Heart left ventricle (tissue), 16 donors: ENCODE measurements at places on chromosomes 16 and 17. TPM values are rescaled to one million over a fixed set of nuclear protein-coding genes. Genes with fewer than 3 reads are reported as not detected.

GRCh38 chr17:47810200-47810821 is 11.3 kb downstream of the OSBPL7 start:
- DNase-seq, result no peak

DNA sequence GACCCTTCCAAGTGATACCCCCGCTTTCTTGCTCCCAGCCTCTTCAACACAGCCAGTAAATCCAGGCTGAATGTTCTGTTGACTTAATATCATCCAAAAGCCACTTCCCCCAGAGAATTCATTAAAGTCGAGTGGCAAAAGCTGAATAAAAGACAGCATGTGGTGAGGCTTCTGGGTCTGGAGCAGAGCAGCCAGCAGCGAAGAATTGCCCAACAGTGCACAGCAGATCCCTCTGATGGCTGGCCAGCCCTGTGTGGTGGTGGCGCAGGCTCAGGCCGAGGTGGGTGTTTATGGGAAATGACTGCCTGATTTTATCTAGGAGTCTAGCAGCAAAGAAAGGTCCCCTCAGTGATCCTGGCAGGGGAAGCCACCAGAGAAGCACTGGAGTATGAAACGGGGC is 30.3 kb upstream of the RCVRN start:
- DNase-seq, result peak; percentile 63

GRCh38 chr16:14641926-14642325 is 9.2 kb downstream of the BFAR start:
- DNase-seq, result no peak

GRCh38 chr17:14156689-14157088 is 80.0 kb downstream of the CDRT15 start:
- no peak for DNase-seq

- DNase-seq, result peak; percentile 34
These were observed 16.7 kb downstream of the HSD11B2 start for GRCh38 chr16:67447508-67448076.

- DNase-seq, result no peak
These were observed 56.2 kb upstream of the ELAC2 start for GRCh38 chr17:13074026-13074425.

GRCh38 chr16:57203451-57203850 is 17.3 kb downstream of the RSPRY1 start:
- no peak for DNase-seq

- DNase-seq, result no peak
These were observed 42.4 kb downstream of the AMFR start for GRCh38 chr16:56382901-56383355.

DNA sequence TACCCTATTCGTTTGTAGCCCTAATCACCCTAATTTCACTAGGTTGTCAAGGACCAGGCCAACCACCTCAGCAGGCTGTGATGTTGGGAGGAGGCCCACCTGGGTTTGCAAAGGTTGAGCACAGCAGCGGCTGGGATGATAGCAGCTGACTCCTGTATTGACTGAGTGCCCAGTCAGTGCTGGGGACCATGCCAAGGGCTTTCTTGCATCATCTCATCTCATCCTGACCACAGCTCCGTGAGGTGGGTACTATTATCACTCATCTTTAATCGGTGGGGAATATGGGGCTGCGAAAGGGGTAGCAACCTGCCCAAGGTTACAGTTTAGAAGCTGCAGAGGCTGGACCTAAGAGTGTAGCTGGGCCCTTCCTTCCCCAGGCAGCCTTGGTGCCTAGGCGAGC is 11.7 kb downstream of the ATPAF2 start:
- no peak for DNase-seq

GRCh38 chr17:55585629-55586028 is 74.4 kb upstream of the SMIM36 start:
- DNase-seq, result no peak

DNA sequence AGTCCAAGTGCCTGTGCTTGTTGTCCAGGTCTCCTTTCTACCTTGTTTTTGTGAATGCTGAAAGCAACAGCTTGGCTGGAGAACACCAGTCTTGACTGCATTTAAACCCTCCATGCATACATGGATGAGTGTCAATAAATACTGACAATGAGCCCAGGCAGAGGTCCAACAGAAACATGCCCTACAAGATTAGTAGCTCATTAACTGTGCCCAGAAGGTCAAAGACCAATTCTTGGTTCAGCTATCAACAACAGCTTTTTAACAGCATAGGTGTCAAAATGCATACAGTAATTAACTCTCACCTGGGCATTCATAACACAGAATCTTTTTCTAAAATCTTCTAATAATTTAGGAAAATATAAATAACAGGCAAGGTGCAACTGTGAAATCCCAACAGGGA is 63.2 kb downstream of the N4BP1 start:
- no peak for DNase-seq

DNA sequence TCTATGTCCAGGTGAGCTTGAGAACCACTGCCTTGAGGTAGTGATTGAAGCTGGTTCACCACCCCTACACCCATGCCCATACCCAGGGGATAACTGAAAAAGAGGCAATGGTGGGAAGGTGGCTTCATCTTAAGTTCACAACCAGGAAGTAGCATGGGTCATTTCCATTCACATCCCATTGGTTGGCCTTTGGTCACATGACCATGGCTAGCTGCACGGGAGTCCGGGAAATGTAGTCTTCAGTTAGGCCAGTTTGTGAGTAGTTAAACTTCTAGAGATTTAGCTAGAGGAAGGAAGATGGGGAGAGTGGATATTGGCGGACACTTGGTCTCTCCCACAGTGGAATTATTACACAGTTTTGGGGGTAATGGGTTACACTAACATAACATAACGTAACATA is 92.9 kb downstream of the RGS9 start:
- DNase-seq, result no peak

DNA sequence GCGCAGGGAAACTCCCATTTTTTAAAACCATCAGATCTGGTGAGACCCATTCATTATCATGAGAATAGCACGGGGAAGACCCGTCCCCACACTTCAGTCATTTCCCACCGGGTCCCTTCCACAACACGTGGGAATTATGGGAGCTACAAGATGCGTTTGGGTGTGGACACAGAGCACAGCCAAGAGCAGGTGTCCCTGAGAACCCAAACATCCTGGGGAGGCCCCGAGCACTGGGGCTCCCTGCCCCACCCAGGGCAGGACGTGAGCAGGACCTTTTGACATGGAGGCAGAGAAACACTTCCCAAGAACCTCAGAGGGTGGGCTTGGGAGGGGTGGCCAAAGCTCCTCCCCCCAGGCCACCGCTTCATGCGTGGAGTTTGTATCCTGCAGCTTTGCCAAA is 89.9 kb upstream of the DNAH17 start:
- no peak for DNase-seq

DNA sequence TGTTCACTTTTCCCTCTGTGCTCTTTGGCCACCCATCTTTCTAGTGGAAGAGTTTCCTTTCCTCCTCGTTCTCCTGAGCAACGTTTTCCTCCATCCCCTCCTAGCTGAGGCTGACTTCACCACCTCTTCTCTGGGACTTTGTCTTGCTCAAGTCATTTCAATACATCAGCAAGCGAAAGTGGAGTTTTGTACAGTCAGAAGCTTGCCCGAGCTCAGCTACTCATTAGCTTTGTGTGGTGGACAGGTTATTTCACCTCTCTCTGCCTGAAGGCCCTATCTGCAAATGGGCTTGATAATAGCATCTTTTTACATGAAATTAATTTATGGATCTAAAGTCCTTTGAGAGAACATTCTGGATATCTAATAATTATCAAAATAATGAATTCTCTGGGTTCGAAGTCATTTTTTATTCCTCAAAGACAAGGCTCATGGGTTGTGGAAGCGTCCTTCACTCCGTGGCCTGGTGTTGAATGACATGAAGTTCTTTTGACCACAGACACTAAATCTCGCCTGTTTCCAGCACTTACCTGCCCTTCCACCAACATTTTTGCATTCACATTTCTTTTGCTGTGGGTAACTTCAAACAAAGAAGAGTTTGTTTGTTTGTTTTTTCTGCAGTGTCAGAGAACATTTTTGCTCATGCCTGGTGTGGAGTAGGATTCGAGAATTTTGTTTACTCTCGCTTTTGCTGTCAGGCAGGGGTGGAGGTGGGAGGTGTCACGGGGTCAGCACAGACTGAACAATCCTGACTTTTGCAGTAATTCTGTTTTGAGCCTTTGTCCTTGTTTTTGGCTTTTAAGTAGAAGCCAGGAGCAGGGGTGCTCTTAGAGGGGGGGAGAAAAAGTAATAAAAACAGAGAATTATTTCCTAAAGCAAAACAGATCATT is 155.0 kb upstream of the CACNG5 start:
- DNase-seq, result no peak

DNA sequence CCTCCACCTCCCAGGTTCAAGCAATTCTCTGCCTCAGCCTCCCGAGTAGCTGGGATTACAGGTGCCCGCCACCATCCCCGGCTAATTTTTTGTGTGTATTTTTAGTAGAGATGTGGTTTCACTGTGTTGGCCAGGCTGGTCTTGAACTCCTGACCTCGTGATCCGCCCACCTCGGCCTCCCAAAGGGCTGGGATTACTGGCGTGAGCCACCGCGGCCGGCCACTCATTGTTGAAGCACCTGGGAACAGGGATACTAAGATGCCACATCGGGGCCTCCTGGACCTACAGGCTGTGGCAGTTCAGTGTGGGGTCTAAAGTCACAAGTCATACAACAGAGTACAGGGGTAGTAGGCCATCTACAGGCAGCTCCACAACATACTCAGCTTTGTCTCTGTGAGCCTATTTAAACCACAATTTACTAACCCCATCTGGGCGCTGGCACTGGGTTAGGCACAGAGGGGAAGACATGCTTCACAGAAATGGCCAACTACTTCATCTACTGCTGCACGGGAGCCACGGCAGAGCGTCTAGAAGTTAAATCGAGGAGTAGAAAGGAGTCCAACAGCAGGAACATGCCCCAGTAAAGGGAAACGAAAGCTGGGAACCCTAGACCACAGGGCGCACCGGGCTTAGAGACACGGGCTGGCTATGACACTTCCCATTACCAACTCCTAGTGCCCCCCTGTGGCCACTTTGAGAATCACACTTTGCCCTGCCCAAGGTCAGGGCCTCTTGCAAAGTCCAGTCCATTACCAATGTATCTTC is 4.3 kb downstream of the VAMP2 start:
- DNase-seq, result peak; percentile 92

GRCh38 chr17:42361781-42362186 is 26.5 kb downstream of the STAT3 start:
- DNase-seq, result no peak

Gene SHISA9
- total RNA-seq, result 0.37 TPM

Gene PIK3R5
- total RNA-seq, result 2.4 TPM

Gene PPM1E
- 0.96 TPM for total RNA-seq

Gene KRT33B
- not detected for total RNA-seq

Gene CCL14
- 18.0 TPM for total RNA-seq

Gene PLA2G10
- not detected for total RNA-seq

Gene TBC1D3C
- not detected for total RNA-seq

Gene SYNRG
- 30.1 TPM for total RNA-seq

Gene PARD6A
- 1.7 TPM for total RNA-seq

Gene NPIPB9
- total RNA-seq, result 0.24 TPM

Gene CCDC102A
- total RNA-seq, result 6.8 TPM

Gene CD300H
- not detected for total RNA-seq

Gene NTN3
- 0.09 TPM for total RNA-seq

Gene HS3ST3A1
- total RNA-seq, result 4.2 TPM

Gene ALDH3A1
- total RNA-seq, result 0.46 TPM

Gene CPHXL2
- total RNA-seq, result not detected

Gene JPH3
- total RNA-seq, result 0.12 TPM

Gene SLC13A2
- not detected for total RNA-seq

Gene C17orf78
- total RNA-seq, result not detected

Gene BEAN1
- 2.5 TPM for total RNA-seq

Gene KRTAP4-4
- total RNA-seq, result not detected

Gene SYT17
- total RNA-seq, result 0.76 TPM

Gene SLC47A1
- total RNA-seq, result 16.0 TPM
